Left kidney (tissue), 8 donors: ENCODE measurements at places on chromosomes 5 and 9. TPM values are rescaled to one million over a fixed set of nuclear protein-coding genes. Genes with fewer than 3 reads are reported as not detected.

DNA sequence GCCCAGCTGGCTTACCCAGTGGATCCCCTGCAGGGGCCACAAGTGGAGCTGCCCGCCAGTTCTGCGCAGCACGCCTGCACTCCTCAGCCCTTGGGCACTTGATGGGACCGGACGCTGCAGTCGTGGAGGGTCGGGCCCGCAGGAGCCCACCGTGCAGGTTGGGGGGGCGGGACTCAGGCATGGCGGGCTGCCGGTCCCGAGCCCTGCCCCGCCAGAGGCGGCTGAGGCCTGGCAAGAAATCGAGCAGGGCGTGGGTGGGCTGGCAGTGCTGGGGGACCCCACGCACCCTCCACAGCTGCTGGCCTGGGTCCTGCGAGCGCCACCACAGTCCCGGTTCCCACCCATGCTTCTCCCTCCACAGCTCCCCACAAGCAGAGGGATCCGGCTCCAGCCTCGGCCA, 19.2 kb upstream of the BTNL3 start:
- no peak for DNase-seq

DNA sequence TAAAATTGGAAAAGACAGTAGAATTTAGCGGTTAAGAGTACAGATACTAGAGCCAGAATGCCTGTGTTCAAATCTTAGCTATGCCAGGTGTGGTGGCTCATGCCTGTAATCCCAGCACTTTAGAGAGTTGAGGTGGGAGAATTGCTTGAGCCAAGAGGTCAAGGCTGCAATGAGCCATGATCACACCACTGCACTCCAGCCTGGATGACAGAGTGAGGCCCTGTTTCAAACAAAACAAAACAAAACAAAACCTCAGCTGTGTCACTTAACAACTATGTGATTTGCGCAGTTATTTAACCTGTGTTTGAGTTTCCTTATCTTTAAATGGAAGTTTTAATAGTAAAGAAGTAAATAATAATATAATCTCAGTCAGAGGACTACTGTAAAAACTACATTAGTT, 68.3 kb downstream of the TBCA start:
- DNase-seq = no peak

TAF11L3 gene
- not detected for polyA plus RNA-seq

- no peak for DNase-seq
These were observed 31.1 kb downstream of the POU4F3 start for GRCh38 chr5:146369691-146370090.

DNA sequence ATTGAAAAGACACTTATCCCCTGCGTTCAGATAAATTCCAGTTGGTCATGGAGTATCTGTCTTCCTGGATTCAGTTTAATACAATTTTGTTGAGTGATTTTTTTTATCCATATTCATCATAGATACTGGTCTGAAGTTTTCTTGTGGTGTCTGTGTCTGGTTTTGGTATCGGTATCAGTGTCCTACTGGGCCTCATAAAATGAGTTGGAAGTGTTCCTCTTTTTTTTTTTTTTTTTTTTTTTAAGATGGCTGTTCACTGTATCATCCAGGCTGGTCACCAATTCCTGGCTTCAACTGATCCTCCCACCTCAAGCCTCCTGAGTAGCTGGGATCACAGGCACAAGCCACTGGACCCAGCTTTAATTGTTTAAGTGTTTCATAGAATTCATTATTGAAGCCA, 2.9 kb upstream of the CAMSAP1 start:
- no peak for DNase-seq

DNA sequence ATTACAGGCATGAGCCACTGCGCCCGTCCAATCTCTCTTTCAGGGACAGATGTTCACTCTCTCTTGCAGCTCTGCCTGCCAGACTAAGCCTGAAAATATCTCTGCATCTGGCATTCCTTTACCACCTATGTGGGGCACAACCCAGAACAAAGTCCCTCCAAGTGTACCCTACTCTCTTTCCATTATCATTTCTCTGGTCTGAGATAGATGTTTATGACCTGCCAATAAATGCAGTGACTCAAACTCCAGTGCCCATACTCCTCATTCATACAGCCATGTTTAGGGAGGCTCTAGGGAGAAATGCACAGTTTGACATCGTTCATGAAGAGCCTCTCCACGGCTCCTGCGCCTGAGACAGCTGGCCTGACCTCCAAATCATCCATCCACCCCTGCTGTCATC, at the start of gene BTNL3:
Gene BTNL3, plus strand, starts transcription at position 255 of the 400 bp plus-strand sequence. CDS start 183 bp downstream, outside the sequence.
- DNase-seq = no peak
